ENCODE measurements at places on chromosomes 5 and 9.

DNA sequence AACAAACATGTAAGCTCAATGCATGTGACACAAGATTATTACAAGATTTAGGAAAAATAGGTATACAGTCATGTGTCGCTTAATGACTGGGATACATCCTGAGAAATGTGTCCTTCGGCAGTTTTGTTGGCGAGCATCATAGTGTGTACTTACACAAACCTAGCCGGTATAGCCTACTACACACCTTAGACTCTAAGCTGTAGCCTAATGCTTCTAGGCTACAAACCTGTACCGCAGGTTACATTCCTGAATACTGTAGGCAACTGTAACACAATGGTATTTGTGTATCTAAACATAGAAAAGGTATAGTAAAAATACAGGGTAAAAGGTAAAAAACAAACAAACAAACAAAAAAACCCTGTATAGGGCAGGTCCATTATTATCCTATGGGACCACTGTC is 27.7 kb downstream of the MSX2 start:
- DNase-seq = no peak

DNA sequence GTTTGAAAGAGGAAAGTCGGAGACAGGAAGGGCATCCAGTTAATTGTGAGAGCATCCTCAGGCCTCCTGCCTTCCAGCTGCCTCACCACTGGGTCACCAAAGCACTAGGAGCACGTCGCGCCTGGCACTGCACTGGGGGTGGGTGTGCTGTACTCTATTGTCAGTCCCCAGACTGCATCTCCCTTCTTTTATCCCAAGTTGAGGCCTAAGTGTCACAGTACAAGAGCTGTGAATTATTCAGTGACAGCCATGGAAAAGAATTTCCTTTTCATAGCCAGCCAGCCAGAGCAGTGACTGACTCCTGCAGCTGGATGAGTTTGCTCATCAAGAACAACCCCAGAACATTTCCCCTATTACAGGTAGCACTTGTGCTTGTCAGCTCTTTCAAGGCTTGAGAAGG is 16.3 kb downstream of the CLTA start:
- DNase-seq = no peak

- no peak for DNase-seq
Measured at GRCh38 chr5:66985417-66985816, 211.2 kb downstream of the CD180 start.

DNA sequence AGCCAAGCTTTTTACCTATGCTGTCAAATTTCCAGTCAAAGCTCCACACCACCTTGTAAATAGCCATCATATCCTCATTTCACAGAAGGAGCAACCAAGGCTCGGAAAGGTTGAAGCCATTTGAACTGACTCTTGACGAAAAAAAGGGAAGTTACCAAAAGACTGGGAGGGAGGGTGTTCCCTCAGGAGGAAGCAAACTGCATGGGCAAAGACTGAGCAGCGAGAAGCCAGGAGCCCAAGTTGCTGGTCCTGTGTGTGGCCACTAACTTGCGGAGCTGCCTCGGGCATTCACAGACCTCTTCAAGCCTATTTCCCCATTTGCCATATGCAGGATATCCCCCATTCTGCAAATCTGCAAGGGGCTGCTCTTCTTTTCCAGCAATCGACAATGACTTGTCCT is 37.4 kb downstream of the TTLL11 start:
- DNase-seq = no peak

GRCh38 chr9:75885652-75886051 is 4.8 kb upstream of the PCSK5 start:
- DNase-seq = no peak

GRCh38 chr9:95635986-95636671 is 119.4 kb upstream of the PTCH1 start:
- no peak for DNase-seq

DNA sequence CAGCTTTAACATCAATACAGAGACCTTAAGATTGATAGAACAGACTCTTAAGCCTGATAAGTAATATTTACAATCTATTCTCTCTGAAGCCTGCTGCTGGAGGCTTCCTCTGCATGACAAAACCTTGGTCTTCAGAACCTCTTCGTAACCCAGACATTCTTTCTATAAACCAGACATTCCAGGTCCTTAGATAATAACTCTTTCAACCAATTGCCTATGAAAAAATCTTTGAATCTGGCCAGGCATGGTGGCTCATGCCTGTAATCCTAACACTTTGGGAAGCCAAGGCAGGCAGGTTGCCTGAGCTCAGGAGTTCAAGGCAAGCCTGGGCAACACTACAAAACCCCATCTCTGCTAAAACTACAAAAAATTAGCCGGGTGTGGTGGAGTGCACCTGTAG is 327.8 kb downstream of the ENC1 start:
- no peak for DNase-seq

DNA sequence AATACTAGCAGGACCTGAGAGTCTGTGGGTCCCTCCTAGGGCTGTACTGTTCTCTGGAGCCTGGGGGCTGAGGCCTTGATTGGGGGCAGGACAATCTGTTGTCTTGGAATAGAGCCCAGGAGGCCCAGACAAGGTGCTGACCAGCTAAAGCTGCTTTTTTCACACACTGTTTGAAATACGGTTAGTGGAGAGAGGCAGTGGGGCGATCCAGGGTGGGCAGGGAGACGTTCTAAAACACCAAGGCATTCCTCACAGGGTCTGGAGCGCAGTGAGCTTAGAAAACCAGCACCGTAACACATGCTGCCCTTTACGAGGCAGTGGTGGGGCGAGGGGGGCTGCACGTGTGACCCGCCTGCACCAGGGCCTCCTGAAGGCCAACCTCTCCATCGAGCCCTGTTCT is 55.1 kb downstream of the EHMT1 start:
- no peak for DNase-seq

GRCh38 chr5:52810426-52810825 is 22.7 kb downstream of the ITGA1 start:
- no peak for DNase-seq

- DNase-seq = no peak
Measured at GRCh38 chr9:28770226-28770625, 1196.9 kb upstream of the C9orf72 start.

DNA sequence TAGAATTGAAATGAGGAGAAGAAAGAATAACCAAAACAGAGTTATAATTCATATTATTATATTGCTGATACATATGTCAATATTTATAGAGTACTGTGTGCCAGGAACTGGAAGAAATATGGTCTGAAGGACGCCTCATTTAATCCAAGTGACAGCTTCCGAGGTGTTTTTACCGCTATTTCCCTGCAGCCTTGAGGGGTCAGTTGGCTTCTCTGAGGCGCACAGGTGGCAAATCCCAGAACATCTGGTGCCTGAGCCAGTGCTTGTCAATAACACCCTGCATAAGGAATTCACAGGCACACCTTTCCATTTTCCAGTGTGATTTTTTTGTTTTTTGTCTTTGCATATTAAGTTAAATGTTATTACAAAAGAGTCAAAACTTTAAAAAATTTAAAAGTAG is 43.3 kb upstream of the CTSL start:
- DNase-seq = no peak

- DNase-seq = no peak
Measured at GRCh38 chr5:73318308-73318719, 130.3 kb downstream of the FOXD1 start.

DNA sequence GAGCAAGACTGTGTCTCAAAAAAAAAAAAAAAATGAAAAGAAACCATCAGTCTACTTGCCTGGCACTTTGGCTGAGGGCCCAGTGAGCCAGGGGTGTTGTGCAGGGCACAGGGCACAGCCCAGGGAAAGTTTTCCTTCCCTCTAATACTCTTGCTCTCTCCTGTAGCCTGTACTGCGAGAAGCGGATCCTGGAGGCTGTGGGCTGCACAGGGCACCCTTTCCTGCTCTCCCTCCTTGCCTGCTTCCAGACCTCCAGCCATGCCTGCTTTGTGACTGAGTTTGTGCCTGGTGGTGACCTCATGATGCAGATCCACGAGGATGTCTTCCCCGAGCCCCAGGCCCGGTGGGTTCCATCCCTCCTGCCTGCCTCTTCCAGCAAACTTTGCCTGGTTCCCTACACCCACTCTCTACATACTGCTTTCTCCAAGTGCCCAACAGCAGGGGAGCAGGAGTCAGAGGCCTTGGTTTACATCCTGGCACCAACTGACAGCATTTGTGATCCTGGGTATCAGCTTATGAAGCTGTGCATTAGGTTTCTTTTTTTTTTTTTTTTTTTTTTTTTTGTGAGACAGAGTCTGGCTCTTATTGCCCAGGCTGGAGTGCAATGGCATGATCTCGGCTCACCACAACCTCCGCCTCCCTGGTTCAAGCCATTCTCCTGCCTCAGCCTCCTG is 7.2 kb downstream of the ZDHHC12 start:
- no peak for DNase-seq

DNA sequence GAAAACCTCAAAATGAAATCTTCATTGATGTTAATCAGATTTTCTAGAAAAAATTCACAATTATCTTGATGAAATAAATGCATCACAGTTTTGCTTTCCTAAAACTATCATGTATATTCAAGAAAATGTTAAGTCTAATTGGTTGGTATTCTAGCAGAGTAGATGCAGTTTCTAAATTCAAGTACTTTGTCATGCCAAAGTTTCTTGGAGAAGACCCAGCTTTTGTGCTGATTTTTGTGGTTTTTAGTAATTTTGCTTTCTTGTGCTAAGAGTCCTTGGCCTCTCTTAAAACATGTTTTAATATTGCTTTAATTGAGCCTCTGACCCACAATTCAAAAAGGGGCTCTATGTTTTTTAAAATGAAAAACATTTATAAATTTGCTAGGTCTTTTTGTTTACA is 924.8 kb upstream of the PTPRD start:
- no peak for DNase-seq

GRCh38 chr5:173852790-173853359 is 35.3 kb upstream of the CPEB4 start:
- no peak for DNase-seq

DNA sequence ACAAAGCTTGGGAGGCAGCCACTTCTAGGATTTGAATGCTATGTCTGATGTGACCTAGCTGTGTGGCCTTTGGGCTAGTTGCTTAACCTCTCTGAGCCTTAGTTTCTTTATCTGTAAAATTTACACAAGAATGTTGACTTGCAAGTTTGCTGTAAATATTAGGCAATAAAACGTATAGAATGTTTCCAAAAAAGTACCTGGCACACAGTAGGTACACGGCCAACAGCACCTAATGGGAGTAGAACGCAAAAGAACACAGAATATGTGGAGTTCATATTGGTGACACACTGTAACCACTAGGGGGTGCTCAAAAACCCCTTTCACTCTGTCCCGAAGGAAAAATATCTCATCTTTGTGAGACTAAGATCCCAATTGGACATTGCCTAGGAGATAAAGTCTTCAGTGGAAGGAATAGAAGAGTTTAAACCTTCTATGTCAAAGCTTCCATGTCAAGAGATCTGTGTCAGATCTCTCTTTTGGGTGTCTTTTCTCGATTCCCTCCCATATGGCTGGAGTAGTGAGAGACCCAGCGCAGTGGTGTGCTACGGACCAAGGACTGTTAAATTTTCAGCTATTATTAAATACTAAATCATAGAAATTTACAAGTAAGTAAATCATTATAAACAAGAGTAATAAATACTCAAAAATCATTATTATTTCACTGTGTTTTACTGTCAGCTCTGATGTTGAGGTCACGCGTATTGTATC is 145.4 kb upstream of the RAD23B start:
- no peak for DNase-seq

- DNase-seq = no peak
Measured at GRCh38 chr5:160434022-160434531, 12.4 kb downstream of the PTTG1 start.

DNA sequence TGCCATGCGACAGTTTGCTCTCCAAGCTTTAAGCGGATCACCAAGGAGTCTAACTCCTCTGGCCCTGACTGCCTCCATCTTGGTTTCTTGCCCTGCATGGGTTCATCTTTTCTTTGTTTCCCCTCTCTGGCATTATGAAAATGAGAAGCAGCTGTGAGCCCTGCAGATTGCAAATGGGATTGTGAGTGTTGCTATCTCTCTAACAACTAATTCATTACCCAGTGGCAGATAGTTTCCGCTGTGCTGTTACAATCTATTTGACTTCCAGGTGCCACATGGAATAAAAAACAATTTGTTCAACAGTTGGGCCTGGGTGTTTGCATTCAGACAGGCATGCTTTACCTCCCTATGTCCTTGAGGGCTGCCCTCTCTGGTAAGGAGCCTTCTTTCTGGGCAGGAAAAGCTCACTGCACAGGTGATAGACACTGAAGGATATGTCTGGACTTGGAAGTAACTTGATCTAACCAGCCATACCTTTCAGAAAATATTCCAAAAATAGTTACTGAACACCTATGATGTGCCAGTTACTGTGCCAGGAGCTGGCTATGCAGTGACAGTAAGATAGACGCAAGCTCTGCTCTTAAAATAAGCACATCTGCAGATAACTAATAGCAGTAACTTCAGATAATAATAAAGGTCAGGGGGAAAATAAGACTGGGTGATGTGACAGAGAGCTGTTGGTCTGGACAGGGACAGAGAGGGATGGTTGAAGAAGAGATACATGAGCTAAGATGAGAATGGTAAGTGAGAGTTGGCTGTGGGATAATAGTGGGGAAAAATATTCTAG is 40.1 kb downstream of the GRIA1 start:
- no peak for DNase-seq

GRCh38 chr9:91920630-91921350 is 29.2 kb downstream of the ROR2 start:
- no peak for DNase-seq

GRCh38 chr9:109166771-109167601 is at the start of gene FRRS1L:
TSS of gene FRRS1L (minus strand) at chr9:109167249. CDS start at chr9:109167138, 111 bp downstream.
- no peak for DNase-seq

DNA sequence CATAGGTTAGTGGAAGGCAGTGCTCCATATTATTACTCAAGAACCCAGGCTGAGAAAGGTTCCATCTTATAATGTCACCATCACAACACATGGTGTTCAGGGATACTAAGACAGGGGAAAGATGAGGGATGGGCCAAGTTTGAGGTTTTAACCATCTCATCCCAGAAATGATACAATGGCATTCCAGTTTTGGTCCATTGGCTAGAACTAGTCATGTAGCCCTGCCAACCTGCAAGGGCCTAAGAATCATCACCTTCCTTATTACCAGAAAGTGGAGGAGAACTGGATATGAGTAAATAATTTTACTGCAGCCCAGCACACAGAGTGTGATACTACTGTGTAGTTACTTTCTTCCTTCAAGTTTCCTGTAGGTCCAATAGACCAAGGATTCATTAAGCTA is 144.5 kb upstream of the ABCA1 start:
- DNase-seq = no peak

DNA sequence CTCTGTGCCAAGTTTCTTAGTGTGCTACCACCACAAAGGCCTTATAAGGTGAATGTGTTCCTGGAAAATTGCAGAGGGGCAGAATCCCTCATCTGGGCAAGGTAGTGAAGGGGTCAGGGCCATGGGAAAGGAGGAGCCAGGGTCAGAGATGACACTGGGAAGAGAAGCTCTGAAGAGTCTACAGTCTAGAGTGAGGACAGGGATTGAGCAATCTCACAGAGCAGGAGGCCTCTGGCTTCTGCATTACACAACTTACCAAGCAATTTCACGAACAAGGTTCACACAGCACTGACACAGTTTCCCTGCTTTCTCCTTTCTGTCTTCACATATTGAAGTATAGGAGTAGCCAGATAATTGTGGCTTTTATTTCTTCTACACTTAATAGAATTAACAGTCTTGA is 24.5 kb upstream of the IDNK start:
- no peak for DNase-seq
